Ureter (tissue), 1 donor: ENCODE measurements at places on chromosomes 4 and X. TPM values are rescaled to one million over a fixed set of nuclear protein-coding genes. Genes with fewer than 3 reads are reported as not detected.

GRCh38 chrX:36642052-36642451 is 366.1 kb upstream of the FAM47C start:
- DNase-seq, result no peak

DNA sequence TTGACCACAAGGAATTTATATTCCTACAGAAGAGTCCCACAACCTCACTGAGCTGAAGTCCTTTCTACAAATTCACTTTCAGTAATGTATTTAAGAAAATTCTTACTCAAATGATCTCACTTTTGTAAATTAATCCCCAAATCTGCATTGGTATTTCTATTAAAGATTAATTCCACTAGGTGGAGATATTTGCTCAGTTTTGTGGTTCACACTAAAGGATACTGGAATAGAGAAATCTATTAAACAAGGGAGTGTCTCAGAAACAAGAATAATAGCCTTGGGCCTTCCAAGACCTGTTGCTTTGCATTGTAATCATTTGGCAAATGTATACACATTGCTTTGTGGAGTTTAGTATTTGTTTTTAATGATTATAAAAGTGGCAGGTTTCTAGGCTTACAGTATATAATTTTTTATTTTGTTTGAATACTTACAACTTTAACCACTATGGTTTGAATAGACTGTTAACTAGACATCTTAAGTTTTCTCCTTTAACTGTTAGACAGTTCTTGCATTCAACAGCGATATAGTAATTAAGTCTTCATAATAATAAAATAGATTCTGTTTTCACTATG is 25.9 kb downstream of the CFAP299 start:
- no peak for DNase-seq

DNA sequence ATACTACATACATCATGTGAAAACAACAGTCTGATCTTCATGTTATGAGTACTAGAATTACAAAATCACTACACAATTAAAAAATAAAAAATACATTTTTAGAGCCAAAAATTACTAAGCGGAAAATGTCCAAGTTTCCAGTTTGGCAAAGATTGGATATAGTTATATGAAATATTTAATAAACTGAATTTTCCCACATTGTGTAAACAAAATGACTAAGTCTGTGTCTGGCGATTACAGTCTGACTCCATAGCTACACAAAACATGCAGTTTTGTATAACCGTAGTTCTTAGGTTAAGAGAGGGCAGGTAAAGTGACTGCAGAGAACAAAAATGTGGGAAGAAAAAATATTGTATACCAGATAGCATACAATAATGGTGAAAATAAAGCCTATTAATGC is 59.2 kb upstream of the TMEM47 start:
- no peak for DNase-seq

GRCh38 chr4:17647176-17647806 is 32.9 kb downstream of the MED28 start:
- no peak for DNase-seq

GRCh38 chrX:111103246-111103645 is 7.3 kb downstream of the PAK3 start:
- no peak for DNase-seq

- DNase-seq, result no peak
These were observed 128.1 kb downstream of the MID1 start for GRCh38 chrX:10492250-10492649.

GRCh38 chr4:159446266-159446976 is 343.5 kb downstream of the RAPGEF2 start:
- DNase-seq, result no peak

DNA sequence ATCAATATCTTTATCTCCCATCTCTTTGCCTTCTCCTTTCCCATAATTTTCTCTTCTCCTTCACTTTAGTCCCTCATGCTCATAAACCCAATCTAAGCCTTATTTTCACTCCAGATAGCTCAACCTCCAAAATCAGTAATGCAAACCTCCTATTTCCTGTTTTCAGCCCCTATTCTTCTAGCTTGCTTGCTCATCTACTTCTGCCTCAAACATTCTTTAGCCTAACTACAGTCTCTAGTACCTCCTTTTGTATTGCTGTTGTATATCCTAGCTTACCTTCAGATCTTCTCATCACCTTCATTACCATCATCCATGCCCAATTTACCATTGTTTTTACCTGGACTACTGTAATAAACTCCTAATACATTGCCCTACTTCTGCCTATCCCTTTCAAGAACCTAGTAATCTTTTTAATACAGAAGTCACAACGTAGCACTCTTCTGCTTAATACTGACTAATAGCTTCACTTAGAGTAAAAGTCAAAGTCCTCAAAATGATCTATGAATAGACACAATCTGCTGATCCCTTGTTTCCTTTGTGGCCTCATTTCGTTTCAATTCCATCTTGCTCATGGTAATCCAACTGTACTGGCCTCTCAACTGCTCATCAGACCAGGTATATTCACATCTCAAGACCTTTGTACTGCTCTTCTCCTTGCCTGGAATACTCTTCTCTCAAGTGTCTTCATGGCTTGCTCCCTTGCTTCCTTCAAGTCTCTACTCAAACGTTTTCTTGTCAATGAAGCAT is 123.4 kb downstream of the FAM13A start:
- DNase-seq, result no peak

DNA sequence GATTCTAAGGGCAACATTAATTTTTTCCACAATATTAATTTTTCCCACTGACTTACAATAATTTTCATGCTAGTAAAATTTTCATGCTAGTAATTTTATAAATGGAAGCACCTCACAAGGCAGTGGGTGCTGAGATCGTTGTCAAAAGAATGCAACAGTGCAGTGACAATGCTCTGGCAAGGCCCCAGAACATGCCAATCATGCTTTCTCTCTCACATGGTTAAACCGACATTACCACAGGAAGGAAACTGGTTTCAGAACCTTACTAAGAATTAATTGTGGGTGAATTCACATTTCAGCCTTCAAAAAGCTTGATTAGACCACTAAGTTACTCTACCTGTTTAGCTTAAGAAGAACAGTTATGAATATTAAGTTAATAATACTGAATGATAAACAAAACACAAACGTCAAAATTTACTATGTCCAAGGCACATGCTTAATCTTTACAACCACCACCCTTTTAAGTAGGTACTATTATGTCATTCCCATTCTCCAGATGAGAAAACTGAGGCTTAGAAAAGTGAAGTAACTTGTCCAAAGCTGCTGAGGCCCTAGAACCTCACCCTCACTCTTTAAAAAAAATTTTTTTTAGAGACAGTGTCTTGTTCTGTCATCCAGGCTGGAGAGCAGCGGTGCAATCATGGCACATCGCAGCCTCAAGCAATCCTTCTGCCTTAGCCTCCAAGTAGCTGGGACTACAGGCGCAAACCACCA is 10.0 kb upstream of the OPHN1 start:
- DNase-seq, result no peak

- no peak for DNase-seq
These were observed 8.3 kb upstream of the HAND2 start for GRCh38 chr4:173538148-173538908.

DNA sequence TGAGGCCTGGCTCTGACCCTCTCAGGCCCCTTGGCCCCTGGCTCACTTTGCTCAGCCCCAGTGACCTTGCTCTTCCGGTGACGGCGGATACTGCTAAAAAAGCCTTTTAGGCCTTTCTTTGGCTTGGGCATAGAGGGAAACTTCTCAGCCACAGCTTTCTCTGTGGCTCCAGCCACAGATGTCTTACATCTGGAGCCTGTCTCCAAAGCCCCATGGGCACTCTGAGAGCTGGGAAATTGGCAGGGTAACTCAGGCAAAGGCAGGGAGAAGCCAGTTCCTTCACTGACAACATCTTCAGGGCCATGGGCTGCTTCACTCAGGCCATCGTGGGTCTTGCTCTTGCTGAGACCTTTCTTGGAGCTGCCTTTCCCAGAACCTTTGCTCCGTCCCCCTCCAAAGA is 12.8 kb downstream of the AMER1 start:
- DNase-seq, result no peak

- no peak for DNase-seq
These were observed 1427.9 kb downstream of the FAM133A start for GRCh38 chrX:95101851-95102390.

DNA sequence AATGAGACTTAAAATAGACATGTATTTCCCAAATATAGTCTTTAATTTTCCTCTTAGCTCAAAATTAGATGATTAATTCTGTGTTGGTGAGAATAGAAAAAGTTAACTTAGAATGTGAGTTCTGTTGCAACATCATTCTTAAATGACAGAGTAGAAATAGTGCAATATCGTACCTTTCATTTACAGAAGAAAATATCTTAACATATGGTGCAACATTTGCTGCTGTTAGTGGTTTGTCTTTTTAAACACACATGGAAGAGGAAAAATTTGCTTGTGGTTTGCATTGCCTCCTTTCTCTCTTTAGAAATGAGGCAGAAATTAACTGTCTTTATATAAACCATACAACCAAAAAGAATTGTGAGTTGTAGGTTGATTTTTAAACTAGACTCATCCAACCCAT is 39.3 kb upstream of the FHDC1 start:
- no peak for DNase-seq

DNA sequence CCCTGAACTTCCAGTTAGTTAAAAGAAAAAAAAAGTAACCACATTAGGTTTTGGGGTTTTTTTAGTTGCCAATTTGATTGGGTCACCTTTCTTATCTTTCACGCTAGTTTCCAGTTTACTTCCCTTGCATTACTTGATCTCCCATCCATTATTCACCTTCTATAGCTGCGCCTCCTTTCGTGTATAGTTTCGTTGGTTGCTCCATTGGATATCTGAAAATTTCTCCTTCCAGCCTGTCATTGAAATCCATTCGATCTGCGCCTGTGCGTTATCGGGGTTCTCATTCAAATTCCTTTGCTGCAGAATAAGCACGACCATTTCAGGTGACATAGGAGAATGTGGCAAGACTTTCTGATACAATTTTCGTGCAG is 764 bp downstream of the TRAPPC11 start:
- DNase-seq, result no peak

GRCh38 chrX:20244931-20245330 is 21.8 kb downstream of the RPS6KA3 start:
- DNase-seq, result no peak

- no peak for DNase-seq
These were observed 351.5 kb upstream of the EMCN start for GRCh38 chr4:100869276-100869675.

DNA sequence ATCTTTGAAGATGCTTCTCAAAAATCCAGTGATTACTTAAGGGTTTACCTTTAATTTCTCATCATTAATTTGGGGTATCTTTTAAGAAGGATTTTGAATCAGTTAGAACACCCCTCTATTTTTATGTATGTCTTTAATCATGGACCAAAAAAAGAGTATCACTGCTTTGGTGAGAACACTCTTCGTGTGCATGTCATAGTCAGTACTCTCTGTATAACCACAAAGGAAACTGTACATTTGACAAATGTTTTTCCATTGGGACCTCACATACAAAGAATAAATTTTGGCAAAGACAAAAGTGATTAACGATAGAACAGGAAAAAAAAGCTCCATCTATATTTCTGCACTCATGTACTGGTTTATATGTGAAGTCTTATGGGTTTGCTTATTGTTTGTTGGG is 31.3 kb downstream of the FAM241A start:
- DNase-seq, result no peak

DNA sequence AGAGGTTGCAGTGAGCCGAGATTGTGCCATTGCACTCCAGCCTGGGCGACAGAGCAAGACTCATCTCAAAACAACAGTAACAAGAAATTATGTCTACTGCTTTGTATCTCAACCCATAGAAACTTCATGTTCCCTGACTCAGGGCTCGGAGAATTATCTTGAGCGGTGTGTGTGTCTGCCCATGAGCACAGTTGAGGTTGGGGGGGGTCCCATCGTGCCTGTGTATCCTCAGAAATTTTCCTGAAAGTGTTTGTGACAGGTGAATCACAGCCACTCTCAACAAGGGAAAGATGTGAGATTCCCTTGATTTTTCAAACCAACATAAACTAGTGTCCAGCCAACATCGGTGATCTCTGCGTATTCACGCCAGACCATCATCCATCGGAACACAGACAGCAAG is 319.1 kb downstream of the ASMT start:
- DNase-seq, result no peak

- DNase-seq, result no peak
These were observed 72.7 kb downstream of the FRMPD4 start for GRCh38 chrX:12210971-12211370.

GRCh38 chr4:41734371-41734770 is 14.2 kb downstream of the PHOX2B start:
- DNase-seq, result no peak

GRCh38 chr4:174716986-174717770 is 111.9 kb downstream of the GLRA3 start:
- no peak for DNase-seq

GRCh38 chr4:2048831-2049230 is 10.3 kb upstream of the NAT8L start:
- no peak for DNase-seq

- no peak for DNase-seq
These were observed 114.9 kb downstream of the EFHC2 start for GRCh38 chrX:44228621-44229020.

DNA sequence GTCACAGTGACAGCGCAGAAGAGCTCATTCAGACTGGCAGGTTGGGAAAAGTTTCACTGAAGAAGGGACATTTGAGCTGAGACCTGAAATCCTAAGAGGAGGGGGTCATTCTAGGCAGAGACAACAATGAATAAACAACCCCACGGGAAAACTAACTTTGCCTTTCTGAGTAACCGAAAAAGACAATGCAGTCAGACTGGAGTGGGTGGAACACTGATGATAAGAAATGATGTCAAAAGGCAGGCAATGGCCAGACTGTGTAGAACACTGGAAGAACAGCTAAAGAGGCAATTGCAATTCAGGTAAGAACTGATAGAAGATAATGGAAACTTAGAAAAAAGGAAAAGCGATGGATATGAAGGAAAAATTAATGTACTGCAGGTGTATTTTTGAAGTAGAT is 73.8 kb downstream of the CHIC2 start:
- DNase-seq, result no peak

DNA sequence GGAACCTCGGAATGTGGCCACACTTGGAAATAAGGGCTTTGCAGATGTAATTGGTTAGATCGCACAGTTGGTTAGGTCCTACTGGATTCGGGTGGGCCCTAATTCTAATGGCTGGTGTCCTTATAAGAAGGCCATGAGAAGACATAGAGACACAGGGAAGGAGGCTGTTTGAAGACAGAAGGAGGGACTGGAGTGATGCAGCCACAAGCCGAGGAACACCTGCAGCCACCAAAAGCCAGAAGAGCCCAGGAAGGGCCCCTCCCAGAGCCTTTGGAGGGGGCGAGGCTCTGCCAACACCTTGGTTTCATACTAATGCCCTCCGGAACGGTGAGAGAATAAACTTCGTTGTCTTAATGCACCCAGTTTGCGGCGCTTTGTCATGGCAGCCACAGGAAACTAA is 47.0 kb downstream of the EVC start:
- DNase-seq, result no peak

The RTL9 gene
- not detected for total RNA-seq

The RNF128 gene
- total RNA-seq, result 67.6 TPM

The SNCA gene
- total RNA-seq, result 5.3 TPM

The RAI2 gene
- 28.0 TPM for total RNA-seq

The RBMXL3 gene
- total RNA-seq, result not detected

The MAGEA1 gene
- total RNA-seq, result not detected

The SLC25A53 gene
- 14.9 TPM for total RNA-seq

The FOXR2 gene
- total RNA-seq, result not detected

The STK32B gene
- total RNA-seq, result 0.94 TPM

The LRCH2 gene
- 7.4 TPM for total RNA-seq

The OSTC gene
- total RNA-seq, result 70.9 TPM

The BANK1 gene
- 14.1 TPM for total RNA-seq

The ARAF gene
- total RNA-seq, result 68.5 TPM

The TXK gene
- total RNA-seq, result 7.8 TPM
